ENCODE measurements at places on chromosomes 16 and 17. TPM values are rescaled to one million over a fixed set of nuclear protein-coding genes. Genes with fewer than 3 reads are reported as not detected.

GRCh38 chr16:79337906-79338305 is 262.6 kb downstream of the MAF start:
- H3K36me3 ChIP-seq = no peaks in the 10 kb centered on the region
- DNase-seq = no peak
- no peaks in the 10 kb centered on the region for H3K4me1 ChIP-seq
- no peak overlapping the region for H3K4me3 ChIP-seq

GRCh38 chr17:10103712-10104111 is 94.7 kb downstream of the GAS7 start:
- H3K27me3 ChIP-seq = no peaks in the 10 kb centered on the region
- H3K4me3 ChIP-seq = no peak overlapping the region
- no peak overlapping the region for H3K27ac ChIP-seq
- DNase-seq = no peak
- H3K4me1 ChIP-seq = no peaks in the 10 kb centered on the region
- H3K36me3 ChIP-seq = no peaks in the 10 kb centered on the region

- H3K27ac ChIP-seq = no peak overlapping the region
- DNase-seq = no peak
- peaks cover 3% of the 10 kb centered on the region for H3K36me3 ChIP-seq
- H3K4me3 ChIP-seq = no peak overlapping the region
Observed at GRCh38 chr17:42591411-42591810, 13.9 kb upstream of the PSMC3IP start.

- H3K4me1 ChIP-seq = no peaks in the 10 kb centered on the region
- H3K27me3 ChIP-seq = no peaks in the 10 kb centered on the region
- DNase-seq = no peak
- no peak overlapping the region for H3K27ac ChIP-seq
- H3K4me3 ChIP-seq = no peak overlapping the region
Observed at GRCh38 chr16:24348545-24349290, 92.6 kb downstream of the CACNG3 start.

DNA sequence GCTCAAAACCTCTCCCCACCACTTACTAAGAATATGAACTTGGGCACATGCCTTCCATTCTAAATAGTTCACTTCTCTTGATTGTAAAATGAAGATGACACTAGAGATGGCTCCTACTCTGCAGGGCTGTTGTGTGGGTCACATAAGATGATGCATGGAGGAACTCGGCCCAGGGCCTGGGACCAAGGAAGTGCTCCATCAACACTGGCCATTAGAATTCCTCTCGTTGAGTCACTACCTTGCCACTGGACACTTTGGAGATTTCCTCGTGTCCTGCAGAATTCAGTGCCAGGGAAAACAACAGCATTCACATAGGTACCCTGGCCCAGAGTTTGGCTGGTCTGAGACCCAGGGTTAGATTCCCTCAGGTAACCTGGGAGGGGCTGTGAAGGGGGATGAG is 18.6 kb downstream of the HNF1B start:
- no peaks in the 10 kb centered on the region for H3K4me1 ChIP-seq
- peaks cover 3% of the 10 kb centered on the region for H3K27me3 ChIP-seq
- DNase-seq = no peak
- no peak overlapping the region for H3K4me3 ChIP-seq
- H3K27ac ChIP-seq = no peak overlapping the region

GRCh38 chr17:11486868-11487310 is 111.4 kb upstream of the DNAH9 start:
- no peak for DNase-seq
- H3K4me3 ChIP-seq = no peak overlapping the region
- no peaks in the 10 kb centered on the region for H3K36me3 ChIP-seq
- no peaks in the 10 kb centered on the region for H3K27me3 ChIP-seq
- no peak overlapping the region for H3K27ac ChIP-seq
- no peaks in the 10 kb centered on the region for H3K4me1 ChIP-seq

DNA sequence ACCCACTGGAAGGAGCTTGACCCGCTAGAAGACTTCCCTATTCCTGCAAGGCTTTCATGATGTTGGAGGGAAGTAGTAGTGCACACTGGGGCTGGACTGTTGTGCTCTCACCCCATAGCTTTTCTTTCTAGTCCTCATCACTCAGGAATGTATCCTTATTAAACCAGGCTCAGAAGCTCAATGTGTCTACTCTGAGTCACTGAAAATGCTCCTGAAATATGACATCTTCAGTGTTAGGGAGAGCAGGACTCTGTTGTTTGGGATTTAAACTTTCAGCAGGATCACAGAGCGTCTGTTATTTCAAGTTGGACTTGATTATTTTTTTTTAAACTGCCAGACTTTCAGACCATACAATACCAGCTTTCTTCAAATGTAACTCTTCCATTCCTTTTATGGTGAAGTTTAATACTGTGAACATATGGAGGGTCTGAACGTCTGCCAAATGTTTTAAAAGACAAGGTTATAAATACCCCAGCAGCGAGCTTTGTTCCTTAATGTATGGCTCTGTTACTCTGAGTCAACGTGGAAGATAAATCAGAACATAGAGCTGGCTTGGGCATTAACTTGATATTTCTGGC is 257.5 kb downstream of the CDH11 start:
- no peaks in the 10 kb centered on the region for H3K27me3 ChIP-seq
- H3K27ac ChIP-seq = no peak overlapping the region
- H3K36me3 ChIP-seq = no peaks in the 10 kb centered on the region

DNA sequence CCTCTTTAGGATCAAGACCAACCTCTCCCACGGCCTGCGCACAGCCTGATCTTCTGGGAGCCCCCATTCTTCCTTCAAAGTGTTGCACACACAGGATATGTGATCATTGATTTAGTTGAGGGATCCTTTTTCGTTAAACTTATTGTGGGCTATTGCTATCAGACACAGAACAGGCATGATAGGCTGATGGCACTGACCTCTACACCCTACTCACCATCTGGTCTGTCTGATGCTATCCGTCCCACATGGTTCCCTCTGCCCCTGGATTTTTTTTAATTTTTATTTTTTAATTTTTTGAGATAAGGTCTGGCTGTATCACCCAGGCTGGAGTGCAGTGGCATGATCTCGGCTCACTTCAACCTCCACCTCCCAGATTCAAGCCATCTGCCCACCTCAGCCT is 19.2 kb upstream of the LITAF start:
- no peak for DNase-seq
- H3K4me3 ChIP-seq = no peak overlapping the region
- H3K27ac ChIP-seq = no peak overlapping the region
- no peaks in the 10 kb centered on the region for H3K4me1 ChIP-seq
- H3K36me3 ChIP-seq = no peaks in the 10 kb centered on the region

GRCh38 chr16:12178251-12178990 is 201.9 kb downstream of the SNX29 start:
- DNase-seq = no peak
- no peaks in the 10 kb centered on the region for H3K4me1 ChIP-seq
- H3K4me3 ChIP-seq = no peak overlapping the region
- H3K27me3 ChIP-seq = no peaks in the 10 kb centered on the region

DNA sequence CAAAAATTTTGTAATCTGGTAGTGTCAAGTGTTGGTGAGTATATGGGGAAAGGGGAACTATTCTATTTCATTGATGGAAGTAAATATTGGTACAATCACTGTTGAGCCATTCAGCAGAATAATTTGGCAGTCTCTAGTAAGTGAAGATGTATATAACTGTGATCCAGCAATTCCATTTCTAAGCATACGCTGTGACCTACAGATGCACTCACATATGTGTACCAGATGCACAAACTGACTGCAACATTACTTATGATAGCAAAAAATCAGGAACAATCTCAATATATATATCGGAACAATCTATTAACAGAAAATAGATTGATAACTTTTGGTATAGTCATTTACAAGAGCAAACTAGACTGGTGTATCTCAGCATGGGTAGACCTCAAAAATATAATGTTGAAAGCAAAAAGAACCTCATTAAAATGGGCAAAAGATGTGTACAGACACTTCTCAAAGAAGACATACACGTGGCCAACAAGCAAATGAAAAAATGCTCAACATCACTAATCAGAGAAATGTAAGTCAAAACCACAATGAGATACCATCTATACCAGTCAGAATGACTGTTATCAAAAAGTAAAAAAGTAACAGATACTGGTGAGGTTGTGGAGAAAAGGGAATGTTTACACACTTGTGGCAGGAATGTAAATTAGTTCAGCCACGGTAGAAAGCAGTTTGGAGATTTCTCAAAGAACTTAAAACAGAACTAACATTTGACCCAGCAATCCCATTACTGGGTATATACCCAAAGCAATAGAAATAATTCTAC is 20.7 kb downstream of the ADAP2 start:
- DNase-seq = no peak
- peaks cover 12% of the 10 kb centered on the region for H3K4me1 ChIP-seq
- H3K27me3 ChIP-seq = no peaks in the 10 kb centered on the region
- H3K27ac ChIP-seq = no peak overlapping the region

DNA sequence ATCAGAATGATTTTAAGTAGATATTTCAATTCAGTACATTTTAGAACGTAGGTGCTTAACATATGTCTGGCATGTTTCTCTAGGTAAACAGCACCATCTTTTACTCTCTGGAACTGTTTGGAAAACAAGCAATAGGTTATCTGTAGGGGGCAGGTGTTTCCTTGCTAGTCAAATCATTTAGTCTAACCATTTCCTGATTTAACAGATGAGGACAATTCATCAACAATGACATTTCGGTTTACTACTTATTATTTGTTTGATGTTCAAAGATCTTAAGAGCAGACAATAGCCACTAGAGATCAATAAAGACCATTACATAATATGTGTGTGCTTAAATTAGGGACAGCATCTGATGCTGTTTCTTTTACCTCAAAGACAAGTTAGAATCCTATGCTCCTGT is 173.1 kb downstream of the CEP112 start:
- DNase-seq = no peak
- no peaks in the 10 kb centered on the region for H3K27me3 ChIP-seq
- no peaks in the 10 kb centered on the region for H3K4me1 ChIP-seq
- no peak overlapping the region for H3K4me3 ChIP-seq
- H3K36me3 ChIP-seq = no peaks in the 10 kb centered on the region
- no peak overlapping the region for H3K27ac ChIP-seq

DNA sequence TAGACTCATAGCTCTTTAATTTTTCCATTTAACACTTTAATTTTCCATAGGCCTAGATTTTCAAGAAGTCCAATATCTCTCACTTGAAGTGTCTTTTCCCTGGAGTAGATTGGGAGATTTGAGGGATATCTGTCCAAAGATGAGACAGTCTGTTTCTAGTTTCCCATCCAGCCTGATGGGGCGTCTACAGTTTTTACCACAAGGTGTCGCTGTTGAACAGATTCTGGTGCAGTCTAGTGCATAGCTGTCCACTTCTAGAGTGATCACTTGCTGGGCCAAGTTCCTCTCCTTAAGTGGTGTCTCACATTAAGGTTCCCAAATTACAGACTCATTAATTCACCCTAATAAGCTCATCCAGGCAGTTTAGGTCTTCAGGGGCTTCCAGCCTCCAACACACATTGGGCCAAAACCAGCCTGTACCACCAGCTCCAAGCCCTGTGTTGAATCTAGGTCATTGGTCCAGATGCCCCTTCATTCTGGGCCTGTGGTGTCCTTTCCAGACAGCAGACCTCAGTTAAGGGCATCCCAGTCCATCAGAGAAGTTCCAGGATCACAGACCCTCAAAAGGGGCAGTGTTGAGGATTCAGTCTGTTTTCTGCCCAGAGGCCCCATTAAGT is 9.4 kb downstream of the SNX20 start:
- no peak overlapping the region for H3K4me3 ChIP-seq
- H3K27me3 ChIP-seq = no peaks in the 10 kb centered on the region

DNA sequence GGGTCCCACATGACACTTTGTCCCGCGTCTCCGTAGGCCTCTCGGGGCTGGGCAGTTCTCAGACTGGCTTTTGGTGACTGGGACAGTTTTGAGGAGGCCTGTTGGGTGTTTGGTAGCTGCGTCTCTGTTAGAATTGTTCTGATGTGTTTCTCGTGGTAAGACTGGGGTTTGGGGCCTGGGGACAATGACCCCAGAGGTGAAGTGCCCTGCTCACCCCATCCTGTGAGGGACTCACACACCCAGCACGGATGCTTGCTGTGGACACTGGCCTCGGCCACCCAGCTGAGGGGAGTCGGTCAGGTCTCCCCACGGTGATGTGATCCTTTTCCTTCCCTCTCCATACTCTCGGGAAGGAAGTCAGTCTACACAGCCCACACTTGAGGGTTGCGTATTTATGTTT is 50.3 kb downstream of the METRNL start:
- H3K4me3 ChIP-seq = no peak overlapping the region
- no peak for DNase-seq

DNA sequence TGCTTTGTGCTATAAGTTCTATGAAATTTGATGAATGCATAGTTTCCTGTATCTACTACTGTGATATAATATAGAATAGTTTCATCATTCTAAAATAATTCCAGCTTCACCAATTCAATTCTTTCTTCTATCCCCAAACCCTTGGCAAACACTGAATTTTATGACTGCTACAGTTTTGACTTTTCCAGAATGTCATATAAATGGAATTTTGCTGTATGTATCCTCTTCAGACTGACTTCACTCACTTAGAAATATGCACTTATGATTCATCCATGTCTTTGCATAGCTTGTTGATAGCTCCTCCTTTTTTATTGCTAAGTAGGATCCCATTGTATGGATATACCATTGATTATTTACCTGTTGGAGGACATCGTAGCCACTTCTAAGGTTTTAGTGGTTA is 89.1 kb upstream of the HS3ST3A1 start:
- H3K27me3 ChIP-seq = no peaks in the 10 kb centered on the region
- no peak for DNase-seq
- H3K4me3 ChIP-seq = no peak overlapping the region
- no peaks in the 10 kb centered on the region for H3K36me3 ChIP-seq
- no peaks in the 10 kb centered on the region for H3K4me1 ChIP-seq
- H3K27ac ChIP-seq = no peak overlapping the region

DNA sequence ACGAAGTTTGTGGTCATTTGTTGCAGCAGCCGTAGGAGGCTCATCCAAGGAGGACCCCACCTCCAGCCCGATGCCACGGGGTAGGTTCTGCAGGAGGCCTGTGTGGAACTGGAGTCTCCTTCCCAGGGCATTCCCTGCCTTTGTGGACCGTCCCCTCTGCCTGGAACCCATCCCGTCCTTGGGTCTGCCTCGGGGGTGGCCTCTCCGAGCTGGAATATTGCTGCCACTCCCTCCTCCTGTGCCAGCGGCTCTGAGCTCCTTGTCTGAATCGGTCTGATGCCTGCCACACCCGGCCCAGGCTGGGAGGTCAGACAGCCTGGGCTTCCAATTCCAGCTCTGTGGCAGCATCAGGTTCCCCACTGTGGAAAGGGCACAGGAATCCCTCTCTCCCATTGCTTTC is 18.8 kb downstream of the DOC2B start:
- H3K4me3 ChIP-seq = no peak overlapping the region
- H3K27me3 ChIP-seq = no peaks in the 10 kb centered on the region
- no peaks in the 10 kb centered on the region for H3K4me1 ChIP-seq
- DNase-seq = no peak
- no peak overlapping the region for H3K27ac ChIP-seq

GRCh38 chr17:54736573-54736972 is 164.1 kb upstream of the TOM1L1 start:
- no peak overlapping the region for H3K4me3 ChIP-seq
- no peak for DNase-seq
- no peaks in the 10 kb centered on the region for H3K36me3 ChIP-seq

GRCh38 chr16:82043680-82044584 is 8.9 kb downstream of the HSD17B2 start:
- H3K27me3 ChIP-seq = peaks cover 16% of the 10 kb centered on the region
- no peaks in the 10 kb centered on the region for H3K4me1 ChIP-seq
- DNase-seq = no peak
- no peak overlapping the region for H3K27ac ChIP-seq

- H3K36me3 ChIP-seq = peaks cover 1% of the 10 kb centered on the region
- H3K4me3 ChIP-seq = no peak overlapping the region
- no peaks in the 10 kb centered on the region for H3K27me3 ChIP-seq
- no peak for DNase-seq
- H3K4me1 ChIP-seq = no peaks in the 10 kb centered on the region
Observed at GRCh38 chr16:21169249-21169981, 10.9 kb downstream of the LDAF1 start.

Gene ARL4D
- 14.5 TPM for polyA plus RNA-seq

Gene SLC35G3
- not detected for polyA plus RNA-seq

Gene SCN4A
- polyA plus RNA-seq = 1.4 TPM

Gene OXLD1
- polyA plus RNA-seq = 53.5 TPM
